Stimulated activated CD8-positive, alpha-beta memory T cell treated with anti-CD3 and anti-CD28 coated beads, Interleukin-2, amount 100 ng/mL, for 48 hours (primary cell): ENCODE measurements at places on chromosomes 5 and 9.

DNA sequence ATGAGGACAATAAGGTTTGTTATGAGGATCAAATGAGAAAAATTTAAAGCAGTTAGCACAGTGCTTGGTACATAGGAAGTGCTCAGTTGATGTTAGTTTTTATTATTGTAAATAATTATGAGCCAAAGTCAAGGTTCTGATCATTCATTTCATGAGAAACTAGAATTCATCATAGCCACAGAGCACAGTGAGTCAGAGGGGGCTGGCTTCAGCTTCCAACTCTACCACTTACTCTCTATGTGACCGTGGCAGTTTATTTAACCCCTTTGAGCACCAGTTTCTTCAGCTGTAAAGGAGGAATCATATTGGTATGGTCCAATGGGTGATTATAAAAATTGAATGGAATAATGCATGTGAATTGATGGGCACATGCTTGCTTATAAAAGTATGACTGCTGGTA lies 39.4 kb downstream of the KLHL3 start:
- DNase-seq: no peak

DNA sequence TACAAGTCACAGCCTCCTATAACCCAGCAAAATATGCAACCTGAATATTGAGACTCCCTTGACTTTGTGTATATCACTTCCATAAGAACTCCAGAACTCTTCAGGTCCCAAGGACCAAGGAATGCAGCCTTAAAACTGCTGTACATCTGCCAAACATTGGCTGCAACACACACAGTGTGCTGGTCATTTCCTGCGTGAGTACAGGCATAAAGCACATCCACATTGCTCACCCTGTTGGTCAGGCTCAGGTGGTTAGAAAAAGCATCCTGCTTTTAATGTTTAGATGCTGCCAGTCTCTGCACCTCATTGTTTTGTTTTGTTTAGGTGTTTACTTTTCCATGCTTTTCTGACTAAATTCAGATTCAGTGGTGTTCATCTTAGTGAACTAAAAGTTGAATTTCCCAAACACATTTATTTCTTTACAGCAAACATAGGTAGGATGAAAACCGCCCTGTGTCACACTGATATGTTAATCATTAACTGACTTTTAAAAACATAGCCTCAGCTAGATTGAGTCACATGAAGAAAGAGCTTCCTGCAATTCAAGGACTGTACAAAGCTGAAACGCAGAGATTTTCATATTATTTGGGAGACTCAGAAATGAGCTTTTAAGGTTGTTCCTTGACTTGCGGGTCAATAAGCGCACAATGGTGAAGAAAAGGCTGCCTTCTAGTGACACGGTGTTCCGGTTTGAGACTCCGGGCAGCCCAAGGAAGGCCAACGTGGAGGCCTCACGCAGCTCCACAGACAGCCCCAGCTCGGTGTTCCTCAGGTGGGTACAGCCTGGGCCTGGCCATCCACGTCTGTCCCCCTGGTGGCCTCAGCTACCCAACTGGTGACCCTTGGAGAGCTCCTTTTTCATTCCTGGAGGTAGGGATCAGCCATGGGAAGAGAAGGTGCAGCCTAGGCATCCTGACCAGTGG lies 52.2 kb upstream of the GRAMD2B start:
- no peak for DNase-seq

- DNase-seq: no peak
Observed at GRCh38 chr5:155728146-155728856, 598.7 kb upstream of the SGCD start.

GRCh38 chr5:6729386-6730310 lies 16.4 kb downstream of the TENT4A start:
- no peak for DNase-seq

GRCh38 chr5:91645347-91645746 lies 262.2 kb upstream of the ARRDC3 start:
- DNase-seq: no peak
